NCI-H2081 (cell line): ENCODE measurements at places on chromosomes 2 and 18.

DNA sequence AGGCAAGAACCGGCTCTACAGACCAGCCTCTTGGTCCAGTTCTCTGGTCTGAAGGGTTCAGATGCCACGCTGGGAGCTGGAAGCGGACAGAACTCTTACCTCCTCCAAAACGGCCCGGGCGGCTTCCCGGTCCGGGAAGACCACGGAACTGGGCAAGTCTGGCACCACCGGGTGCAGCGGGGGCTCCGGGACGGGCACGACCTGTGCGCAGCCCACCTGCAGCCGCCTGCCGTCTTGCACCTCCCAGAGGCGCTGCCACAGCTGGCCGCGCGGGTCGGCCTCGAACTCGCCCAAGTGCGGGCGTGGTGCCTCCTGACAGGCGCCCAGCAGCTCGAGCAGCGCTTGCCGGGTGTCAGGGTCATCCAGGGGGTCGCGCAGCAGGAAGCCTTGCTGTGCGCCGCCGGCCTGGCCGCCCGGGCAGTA is 773 bp downstream of the CMPK2 start:
- DNase-seq, result no peak

GRCh38 chr2:48902521-48902920 is 147.0 kb upstream of the LHCGR start:
- no peak for DNase-seq

DNA sequence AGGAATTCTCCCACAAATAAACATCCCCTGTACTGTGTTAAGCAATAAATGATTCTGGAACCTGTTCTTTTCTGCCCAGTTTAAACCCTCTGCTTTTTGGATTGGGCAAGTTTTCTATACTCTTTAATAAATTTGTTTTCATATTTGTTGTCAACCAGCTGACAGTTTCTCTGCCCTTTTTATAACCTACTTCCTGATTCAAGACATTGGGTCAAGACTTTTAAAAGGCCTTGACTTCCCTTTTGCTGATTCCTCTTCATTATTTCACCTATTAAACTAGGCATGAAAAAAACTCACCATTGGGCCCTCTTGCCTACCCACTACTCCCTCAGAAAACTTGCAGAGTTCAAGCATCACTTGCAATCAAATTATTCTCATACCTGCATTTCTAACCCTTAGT is 459.5 kb downstream of the ARHGAP15 start:
- no peak for DNase-seq

- DNase-seq, result no peak
Measured at GRCh38 chr18:4271952-4272351, 183.2 kb downstream of the DLGAP1 start.

DNA sequence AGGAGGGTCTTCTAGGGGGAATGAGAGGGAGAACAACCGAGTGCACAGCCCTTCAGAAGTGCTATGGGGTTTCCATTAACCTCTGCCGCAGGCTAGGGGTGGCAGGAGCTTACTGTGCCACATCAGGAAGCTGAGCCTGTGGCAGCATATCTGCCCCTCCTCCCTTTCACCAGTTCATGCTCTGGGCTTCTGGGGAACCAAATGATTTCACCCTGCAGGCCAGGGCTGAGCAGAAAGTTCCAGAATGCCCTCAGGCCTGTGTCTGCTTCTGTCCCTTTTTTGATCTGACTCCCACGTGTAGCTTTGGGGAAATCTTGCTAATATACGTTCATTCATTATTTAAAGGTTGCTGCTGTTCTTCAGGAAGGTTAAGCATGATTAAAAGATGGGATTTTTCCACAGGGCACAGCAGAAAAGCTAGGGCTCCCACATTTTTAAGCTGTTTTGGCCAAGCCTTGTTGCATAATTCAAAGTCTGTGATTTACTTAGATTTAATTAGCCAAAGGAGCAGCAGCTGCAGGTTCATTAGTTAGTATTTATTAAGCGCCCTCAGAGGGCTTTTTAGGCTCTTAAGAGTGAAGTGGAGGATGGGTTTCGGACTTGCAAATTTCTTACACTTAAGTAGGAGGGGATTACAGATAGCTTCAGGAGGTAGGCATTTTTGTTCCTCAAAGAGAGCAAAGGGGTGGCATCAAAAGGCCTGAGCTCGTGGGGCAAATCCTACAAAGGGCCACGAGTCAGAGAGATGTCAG is 10.2 kb downstream of the TMEM247 start:
- no peak for DNase-seq

GRCh38 chr2:224847961-224848850 is 132.0 kb upstream of the CCDC195 start:
- peak; percentile 14 for DNase-seq

DNA sequence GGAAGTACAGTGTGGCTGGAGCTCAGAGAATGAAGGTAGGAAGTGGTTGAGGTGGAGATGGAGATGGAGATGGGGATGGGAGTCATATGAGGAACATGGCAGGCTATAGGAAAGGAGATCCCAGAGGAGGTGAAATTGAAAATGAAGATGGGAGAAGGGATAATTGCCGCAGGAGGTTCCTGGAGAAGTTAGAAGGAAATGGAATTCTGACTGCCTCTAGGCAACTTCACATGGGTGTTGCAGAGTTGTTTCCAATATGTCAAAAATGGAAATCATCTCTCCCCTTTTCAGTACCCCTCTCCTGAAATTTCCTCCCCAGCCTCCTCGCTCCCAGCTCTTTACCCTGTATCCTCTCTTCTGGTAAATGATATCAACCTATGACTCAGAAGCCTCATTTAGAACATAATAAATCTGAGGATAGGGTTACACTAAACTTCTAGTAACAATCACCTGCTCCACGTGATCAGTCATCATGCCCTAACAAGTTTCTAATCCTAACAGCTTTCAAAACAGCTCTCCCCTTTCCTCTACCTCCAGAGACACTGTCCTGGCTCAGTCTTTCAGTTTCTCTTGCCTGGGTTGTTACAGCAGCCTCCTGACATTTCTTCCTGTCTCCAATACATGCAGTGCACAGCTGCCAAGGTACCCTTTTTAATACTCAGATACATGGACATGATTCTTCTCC is 201.9 kb upstream of the RBMS1 start:
- peak; percentile 5 for DNase-seq

DNA sequence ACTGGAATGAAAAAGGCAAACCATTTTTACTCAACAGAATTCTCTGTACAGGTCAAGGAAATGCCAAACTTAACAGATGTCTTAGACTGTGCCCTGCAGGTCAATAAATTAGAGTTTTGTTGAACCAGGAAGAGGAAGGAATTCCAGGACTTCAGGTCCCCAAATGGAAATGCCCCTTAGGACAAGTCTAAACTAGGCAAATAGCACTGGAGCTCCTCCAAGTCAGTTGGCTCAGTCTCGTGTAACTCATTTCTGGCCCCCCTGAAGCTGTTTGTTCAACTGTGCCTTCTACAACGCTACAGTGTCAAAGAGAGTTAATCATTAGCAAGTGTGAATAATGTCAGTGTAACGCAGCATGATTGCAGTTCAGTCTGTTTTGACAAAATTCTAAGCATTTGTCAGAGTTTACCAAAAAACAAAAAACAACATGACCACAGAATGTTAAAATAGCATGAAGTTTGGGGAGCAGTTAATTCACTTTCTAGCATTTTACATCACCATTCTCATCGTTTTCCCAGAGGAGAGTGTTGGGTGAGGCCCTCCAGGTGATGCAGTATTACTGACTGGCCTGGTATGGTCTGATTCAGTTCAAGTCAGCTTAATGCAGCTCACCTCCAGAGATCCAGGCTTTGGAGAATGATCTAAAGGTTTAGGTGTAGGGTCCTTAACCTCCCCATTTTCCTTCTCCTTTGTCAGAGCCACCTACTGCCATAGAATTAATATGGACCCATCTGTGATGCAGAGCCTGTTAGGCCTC is 108.1 kb downstream of the AQP4 start:
- no peak for DNase-seq

DNA sequence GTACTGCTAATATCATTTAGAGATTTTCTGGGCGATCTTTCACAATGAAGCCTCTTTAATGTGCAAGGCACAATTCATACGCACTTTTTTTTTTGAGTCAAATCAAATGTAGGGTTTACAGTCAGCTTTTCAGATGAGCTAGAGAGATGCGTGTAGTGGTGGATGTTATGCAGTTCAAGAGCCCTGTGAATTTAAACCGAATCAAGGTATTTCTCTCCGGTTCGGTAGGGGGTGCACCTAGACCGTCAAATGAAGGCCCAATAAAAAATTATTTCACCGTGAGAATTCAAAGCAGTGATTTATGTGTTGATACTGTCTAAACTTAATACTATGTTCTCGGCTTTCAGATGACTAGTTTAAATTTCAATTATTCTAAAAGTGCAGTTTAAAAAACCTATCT is 1.1 kb downstream of the PTH2R start:
- peak; percentile 54 for DNase-seq

DNA sequence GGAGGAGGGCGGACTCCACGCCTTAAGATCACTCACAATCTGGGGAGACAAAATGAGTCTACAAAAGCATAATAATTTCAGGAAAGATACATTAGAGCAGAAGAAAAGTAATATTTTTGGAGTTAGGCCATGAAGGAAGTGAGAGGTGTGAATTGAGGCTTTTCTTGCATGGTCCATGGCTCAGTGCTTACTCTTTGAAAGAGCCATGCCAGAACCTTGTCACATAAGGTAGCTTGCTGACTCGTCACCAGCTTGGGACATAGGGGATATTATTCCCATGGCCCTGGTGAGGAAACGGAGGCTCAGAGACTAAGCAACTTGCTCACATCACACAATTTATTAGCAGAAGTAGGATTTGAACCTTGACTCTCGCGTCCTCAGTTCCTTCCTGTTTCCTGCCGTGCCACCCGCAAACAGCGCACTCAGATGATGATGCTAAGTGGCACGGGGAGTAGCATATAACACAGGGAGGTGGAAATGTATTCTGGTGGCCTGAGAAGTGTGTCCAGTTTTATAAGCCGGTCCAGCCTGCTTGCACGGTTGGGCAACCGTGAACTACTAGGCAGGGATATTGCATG is 312.2 kb upstream of the EPAS1 start:
- DNase-seq, result no peak

- DNase-seq, result no peak
Measured at GRCh38 chr2:7660816-7661215, 743.6 kb downstream of the RNF144A start.

GRCh38 chr2:217880891-217881290 is 121.9 kb downstream of the TNS1 start:
- DNase-seq, result no peak

GRCh38 chr2:154198866-154199265 is 327.1 kb downstream of the GALNT13 start:
- no peak for DNase-seq

DNA sequence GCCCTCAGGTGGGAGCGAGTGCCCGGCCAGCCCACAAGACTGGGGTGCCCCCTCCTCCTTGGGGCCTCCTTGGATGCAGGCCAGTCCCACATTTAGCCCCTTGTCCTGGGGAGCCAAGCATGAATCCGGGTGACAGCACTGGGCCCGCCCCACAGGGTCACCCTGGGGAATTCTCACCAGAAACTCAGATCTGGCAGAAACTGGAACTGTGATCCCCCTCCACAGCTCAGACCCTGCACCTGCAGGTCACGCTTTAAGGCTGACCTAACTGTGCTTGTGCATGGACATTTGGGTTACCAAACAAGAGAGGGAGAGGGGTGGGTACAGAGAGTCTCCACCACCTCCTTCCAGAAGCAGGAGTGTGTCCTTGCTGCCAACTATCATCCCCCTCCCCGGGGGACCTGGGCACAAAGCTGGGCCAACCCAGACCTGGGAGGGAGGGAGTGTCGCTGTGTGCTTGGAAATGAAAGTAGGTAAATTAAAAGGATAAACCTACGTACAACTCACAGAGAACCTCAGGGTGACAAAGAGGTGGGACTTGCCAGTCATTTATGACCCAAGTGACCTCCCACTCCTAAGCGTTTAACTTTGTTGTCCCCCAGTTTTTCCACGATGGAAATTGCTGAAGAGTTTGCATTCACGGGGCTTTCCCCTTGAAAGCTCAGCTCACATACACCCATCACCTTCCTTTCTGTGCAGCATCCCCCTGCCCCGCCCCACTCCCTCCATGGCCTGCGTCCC is 9.1 kb downstream of the ITM2C start:
- no peak for DNase-seq

DNA sequence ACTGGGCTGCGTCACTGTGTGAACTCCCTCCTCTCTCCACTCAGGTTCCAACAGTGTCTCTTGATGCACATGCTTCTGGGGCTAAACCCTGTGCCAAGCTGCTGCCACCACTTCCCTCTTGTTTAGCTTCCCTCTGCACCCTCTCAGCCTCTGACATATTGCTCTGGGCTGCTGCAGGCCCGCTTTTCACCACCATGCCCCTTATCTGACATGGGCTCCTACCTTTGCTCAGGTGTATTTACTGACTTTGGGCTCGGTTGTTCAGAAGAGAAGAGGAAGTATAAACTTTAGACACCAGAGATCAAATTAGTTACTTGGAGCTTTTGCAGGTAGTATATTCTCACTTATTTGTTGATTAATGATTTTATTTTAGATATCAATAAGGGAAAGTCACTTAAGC is 77.6 kb downstream of the WDR7 start:
- no peak for DNase-seq

- no peak for DNase-seq
Measured at GRCh38 chr2:230643576-230644291, 68.9 kb upstream of the CAB39 start.

DNA sequence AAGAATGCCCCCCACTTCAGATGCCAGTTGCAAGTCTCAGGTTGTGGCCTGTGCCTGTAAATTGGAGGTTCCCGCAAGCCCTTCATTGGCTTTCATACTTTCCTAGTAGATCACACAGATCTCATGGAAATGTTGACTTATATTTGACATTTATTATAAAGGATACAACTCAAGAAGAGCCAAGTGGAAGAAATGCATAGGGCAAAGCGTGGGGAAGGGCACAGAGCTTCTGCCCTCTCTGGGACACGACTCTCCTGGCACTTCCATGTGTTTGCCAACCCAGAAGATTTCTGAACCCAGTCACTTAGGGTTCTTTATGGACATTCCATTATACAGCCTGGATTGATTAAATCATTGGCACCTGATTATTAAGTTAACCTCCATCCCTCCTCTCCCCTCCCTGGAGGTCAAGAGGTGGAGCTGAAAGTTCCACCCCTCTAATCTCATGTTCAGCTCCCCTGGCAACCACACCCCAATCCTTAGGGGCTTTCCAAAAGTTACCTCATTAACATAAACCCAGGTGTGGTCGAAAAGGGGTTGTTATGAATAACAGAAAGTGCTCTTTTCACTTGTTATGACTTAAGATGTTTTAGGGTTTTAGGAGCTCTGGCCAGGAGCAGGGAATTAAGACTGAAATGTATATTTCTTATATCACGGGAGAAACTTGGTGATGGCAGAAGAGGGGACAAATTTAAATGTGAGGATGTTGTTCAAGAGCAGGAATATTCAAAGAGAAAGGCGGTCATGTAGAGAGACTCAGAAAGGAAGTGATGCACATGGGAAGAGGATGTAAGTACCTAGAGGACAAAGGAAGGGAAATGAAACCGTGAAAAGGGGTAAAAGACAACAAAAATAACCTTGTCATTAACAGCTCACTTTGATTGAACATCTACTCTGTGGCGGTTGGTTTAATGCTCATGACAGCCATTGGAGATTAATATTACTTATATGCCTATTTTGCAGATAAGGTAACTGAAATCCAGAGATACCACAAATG is 31.8 kb downstream of the SP100 start:
- no peak for DNase-seq

- DNase-seq, result peak; percentile 58
Measured at GRCh38 chr2:72150157-72150860, 2.6 kb upstream of the CYP26B1 start.
